ENCODE measurements at places on chromosomes 2 and 18.

- DNase-seq = no peak
Observed at GRCh38 chr2:215603440-215603839, 167.6 kb upstream of the FN1 start.

DNA sequence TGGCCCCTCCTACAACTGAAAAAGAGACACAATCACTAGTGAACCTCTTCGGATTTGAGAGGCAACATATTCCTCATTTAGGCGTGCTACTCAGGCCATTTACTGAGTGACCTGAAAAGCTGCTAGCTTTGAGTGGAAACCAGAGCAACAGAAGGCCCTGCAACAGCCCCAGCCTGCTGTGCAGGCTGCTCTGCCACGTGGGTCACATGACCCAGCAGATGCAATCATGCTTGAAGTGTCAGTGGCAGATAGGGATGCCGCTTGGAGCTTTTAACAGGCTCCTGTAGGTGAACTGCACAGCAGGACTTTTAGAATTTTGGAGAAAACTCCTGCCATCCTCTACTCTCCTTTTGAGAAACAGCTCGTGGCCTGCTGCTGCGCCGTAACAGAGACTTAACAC, 578.6 kb upstream of the RAB6C start:
- DNase-seq = no peak

- peak; percentile 23 for DNase-seq
Observed at GRCh38 chr18:63098018-63098981, 221.3 kb downstream of the BCL2 start.

- DNase-seq = no peak
Observed at GRCh38 chr2:81481994-81482368, 1177.4 kb upstream of the LRRTM1 start.

- DNase-seq = no peak
Observed at GRCh38 chr2:148534416-148535204, 109.9 kb upstream of the EPC2 start.

- no peak for DNase-seq
Observed at GRCh38 chr2:162574615-162575452, 230.9 kb downstream of the GCA start.

GRCh38 chr18:48452861-48453323, 43.7 kb upstream of the ZBTB7C start:
- no peak for DNase-seq

DNA sequence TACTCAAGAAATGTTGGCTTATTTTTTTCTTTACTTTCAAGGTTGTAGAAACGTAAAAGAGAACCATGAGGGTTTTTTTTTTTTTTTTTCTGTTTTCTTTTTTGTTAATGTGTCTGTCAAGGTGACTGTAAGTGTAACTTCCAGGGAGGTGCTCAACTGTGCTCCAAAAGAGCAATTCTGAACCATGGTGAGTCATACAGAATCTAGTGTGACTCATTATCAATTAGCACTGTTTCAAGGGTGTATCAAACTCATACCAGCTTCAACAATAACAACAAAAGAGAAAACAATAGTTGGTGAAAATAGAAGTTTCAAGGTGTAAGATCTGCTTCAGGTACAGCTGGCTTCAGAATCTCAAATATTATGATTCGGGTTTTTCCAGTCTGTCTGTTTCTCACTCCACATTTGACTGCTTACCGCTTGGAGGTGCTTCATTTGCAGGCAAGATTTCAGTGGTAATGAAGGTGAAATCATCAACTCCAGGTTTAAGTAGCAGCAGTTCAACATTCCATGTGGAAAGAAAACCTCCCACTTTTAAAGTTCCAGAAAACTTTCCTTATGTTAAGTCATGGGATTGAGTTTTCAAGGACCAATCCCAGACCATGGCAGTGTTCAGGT, 850.6 kb downstream of the CNTNAP5 start:
- no peak for DNase-seq

DNA sequence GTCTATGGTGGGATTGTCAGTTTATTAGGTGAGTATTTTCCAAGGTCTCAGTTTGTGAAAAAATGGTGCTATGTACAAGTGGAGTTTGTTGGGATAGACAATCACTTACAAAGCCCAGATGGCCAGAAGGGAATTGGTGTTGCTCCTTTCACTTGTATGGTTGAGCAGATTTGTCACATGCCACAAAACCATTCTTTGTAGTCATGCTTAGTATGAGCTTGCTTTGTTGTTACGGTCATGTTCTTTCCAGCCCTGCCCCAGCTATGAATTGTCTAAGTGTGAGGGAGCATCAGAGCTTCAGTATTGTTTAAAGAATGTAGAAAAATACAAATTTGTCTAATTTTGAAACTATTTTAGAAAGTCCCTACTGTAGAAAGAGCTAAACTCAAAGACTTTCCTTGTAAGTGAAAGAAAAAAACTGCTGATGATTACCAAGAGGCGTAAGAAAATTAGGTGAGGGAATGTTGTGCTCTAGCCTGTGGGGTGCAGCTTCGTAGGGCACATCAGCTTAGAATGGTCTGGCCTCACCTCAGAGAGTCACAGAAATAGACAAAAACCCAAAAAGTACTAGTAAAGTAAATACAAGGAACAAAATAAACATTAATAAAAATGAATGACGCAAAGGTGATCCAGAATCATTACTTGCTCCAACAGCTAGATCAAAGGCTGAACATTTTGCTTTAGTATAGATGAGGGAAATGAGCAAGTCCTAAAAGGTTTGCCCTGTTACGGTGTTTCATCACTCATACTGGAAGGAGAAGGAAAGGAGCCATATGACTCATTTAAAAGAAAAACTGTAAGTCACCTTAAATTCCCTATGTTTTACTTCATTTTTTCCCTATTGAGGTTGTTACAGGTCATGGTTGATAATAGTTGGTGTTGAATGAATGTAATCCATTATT, 9.2 kb downstream of the TGIF1 start:
- DNase-seq = no peak

GRCh38 chr2:37781028-37781427, 109.6 kb upstream of the CDC42EP3 start:
- DNase-seq = no peak

GRCh38 chr2:232288489-232289030, 90.0 kb upstream of the ALPP start:
- DNase-seq = no peak

DNA sequence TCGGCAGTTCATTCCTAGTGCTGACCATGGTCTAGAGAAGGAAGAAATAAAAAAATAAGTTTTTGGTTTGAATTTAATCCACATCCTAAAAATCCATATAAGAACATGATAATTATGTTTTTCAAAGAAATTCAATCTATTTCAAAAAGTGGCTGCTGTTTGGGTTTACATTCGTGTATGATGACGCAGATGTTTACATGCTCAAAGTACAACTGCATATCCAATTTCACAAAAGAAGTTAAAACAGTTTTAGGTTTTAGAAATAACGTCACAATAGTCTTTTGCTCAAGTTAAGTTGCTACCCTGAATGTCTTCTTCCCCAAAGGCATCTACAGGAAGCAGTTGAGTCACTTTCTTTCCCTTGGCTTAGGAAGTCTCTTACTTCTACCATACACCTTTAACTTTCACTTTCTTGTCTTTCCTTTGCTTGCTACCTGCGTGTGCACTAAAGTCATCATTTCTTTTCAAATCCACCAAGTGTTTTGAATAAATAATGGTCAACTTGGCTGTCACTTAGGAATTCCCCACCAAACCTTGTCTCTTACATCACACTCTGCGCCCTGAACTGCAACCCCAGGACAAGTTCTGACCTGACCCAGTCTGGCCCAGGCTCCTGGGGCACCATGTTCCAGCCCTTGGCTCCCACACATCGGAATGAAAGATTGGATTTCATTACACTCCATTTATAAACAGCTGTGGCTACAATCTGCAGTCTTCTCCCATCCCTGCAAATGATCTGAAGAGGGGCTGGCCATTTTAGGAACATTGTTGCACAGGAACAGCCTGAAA, 28.4 kb downstream of the FAM237A start:
- no peak for DNase-seq

DNA sequence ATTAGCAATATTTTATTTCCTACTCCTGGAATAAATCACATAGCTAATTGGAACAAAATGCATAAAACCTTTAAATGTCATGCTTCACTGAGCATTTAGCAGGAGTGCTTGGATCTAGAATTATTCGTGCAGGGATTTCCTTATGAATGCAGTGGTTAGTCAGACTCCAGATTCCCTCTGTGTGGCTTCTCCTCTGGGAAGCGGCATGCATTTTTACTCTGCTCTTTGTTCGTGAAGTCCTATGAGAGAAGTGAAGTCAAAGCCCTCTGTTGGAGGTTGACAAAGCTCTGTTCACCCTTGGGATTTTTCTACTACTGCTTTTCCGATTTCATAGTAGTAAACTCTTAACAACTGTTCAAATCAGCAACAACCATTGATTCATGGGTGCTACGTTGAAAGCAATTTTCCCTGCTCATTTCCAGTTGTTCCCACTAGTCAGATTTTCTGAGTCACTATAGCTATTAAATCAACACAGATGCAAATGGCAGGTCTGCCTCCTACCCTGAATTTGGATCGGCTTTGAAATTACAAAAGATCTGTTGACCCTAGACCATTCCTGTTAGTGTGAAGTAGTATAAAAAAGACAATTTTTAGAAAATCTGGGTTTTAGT, 461.7 kb downstream of the STK39 start:
- DNase-seq = no peak

DNA sequence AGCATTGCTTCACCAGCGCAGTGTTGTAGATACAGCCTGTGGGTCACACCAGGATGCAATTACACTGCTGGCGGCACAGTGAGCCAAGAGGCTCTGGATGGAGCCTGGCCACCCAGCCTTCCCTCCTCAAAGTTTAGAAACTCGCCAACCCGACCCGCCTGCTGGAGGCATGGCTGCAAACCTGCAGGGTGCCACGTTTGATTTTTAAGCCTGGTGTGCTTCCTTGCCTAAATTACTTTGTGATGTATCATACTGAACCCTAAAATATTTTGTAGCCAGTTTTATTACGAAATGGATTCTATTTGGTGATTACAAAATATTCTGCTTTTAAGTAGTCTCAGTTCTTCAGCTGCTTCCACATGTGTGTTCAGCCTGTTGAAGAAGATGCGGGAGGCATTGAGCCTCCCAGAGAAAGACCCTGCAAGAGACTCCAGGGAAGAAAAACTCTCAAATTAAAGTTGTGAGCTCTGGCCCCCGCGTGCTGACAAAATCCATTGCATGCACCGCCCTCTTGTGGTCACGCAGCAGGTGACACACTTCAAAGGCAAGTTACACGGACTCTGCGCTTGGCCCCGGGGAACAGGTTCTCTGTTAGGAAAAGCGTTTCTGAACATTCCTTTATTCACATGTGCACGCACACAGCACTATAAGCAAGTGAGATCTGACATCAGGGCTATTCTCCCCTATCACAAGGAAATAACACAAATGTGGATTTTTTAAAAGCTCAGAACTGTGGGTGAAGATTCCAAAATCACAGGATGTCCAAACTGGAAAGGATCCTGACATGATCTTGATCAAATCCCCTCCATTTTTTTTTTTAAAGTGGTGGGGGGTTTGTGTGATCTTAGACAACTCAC, 63.0 kb upstream of the TWIST2 start:
- DNase-seq = no peak

GRCh38 chr2:6249557-6249956, 557.4 kb downstream of the SOX11 start:
- no peak for DNase-seq

GRCh38 chr2:166764216-166764615, 124.1 kb upstream of the XIRP2 start:
- no peak for DNase-seq

DNA sequence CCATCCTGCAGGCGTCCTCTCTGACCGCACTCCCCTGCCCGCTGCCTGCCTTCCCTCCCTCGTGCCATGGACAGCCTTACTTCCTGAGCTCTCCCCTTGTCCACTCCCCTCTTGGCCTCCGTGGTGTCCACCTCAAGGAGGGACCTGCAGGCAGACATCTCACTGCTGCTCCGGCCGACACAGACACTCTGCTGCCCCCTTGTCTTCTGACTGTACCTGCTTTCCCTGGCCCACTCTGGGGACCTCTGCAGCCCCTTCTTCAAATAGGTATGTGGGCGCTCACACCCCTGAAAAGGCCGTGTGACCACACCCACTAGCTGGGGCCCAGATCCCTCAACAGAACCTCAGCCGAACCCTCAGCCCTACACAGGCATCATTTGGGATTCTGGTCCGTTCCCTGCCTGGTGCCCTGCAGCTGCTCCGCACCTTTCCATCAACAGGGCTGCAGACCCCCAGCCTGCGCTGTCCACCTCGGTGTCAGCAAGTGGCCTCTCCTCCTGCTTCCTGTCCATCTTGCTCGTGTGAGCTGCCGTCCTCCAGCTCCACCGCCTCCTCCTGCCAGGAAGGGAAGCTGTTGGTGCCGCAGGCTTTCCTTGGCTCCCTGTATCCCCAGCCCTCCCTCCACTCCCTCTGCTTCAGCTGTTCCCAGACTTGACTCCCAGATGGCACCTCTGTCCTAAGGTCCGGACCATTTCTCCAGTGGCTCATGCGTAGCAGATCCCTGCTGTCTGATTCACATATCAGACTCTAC, 94.1 kb downstream of the KLHL29 start:
- no peak for DNase-seq

DNA sequence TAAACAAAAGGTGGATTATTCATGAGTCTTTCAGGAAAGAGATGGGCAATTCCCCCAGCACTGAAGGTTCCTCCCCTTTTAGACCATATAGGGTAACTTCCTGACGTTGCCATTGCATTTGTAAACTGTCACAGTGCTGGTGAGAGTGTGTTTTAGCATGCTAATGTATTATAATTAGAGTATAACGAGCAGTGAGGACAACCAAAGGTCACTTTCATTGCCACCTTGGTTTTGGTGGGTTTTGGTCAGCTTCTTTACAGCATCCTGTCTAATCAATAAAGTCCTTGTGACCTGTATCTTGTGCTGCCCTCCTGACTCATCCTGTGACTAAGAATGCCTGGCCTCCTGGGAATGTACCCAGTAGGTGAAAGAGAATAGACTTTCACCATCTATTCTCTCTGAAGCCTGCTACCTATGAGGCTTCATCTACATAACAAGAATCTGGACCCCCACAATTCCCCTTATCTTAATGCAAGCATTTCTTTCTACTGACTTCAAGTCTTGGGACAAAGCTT, 148.7 kb downstream of the CABLES1 start:
- DNase-seq = no peak

DNA sequence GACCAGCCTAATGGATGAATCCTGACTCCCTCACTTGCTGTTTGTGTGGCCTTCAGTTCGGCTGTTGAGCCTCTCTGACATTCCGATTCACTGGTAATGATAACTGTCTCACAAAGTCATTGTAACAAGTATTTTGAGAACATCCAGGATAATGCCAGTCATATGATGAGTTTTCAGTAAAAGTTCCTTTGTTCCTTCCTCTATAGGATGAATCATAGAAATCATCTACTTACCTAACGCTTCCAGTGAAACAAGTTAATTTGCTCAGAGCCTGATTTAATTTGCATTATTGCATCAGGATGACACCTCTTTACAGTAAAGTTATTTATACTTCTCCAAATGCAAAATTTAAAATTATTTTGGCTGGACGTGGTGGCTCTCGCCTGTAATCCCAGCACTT, 32.0 kb downstream of the RAB31 start:
- DNase-seq = no peak

GRCh38 chr2:195711478-195711877, 54.5 kb downstream of the SLC39A10 start:
- no peak for DNase-seq

Measured in SIG-M5 (cell line).